ENCODE measurements at places on chromosomes 7 and 10.

DNA sequence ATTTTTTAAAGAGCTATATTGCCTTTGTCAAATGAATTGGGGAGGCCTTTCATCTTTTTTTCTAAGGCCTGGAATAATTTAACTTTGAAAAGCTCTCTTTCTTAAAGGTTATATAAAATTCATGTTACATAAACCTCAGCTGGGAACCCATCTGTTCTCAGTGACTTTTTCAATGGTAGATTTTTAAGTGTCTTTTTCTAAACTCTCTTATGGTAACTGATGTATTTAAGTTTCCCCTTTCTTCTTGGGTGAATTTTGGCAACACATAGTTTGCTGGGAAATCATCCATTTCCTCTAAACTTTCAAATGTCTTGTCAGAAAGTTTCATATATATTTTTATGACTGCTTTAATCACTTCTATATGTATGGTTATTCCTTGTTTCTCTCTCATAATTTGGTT is 362.2 kb upstream of the KLF6 start:
- no peak for DNase-seq

DNA sequence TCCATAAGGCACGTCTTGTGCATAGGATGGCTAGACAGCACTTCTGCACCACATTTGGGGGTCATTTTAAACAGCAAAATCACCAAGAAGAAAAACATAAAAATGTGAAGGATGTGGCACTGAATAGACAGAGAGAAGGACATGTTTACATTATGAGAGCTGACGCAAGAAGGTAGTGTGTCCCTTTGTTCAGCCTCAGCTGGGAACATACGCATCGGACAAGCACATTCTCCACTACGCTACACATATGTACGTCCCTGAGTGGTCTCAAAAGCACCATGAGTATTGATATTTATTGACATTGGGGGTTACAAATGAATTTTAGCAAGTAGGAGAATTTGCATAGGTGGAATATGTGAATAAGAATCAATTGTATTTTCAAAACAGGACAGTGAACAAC is 20.2 kb downstream of the DDC start:
- no peak for DNase-seq

DNA sequence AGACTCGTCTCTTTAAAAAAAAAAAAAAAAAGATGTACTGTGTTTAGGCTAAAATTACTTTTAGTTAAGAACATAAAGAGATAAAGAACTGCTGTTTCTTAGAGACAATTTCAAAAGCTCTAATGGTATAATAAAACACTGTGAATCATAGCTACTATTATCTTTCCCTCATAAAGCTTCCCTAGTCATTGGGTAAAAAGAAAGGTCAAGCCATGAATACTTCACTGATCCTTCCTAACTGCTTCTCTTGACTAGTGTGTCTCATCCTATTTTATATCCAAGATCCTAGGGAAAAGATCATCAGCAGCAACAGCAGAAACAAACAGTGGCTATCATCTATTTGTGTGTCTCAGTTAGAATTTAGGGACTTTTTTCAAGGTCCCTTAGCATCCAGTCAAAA is 10.5 kb downstream of the YME1L1 start:
- no peak for DNase-seq

DNA sequence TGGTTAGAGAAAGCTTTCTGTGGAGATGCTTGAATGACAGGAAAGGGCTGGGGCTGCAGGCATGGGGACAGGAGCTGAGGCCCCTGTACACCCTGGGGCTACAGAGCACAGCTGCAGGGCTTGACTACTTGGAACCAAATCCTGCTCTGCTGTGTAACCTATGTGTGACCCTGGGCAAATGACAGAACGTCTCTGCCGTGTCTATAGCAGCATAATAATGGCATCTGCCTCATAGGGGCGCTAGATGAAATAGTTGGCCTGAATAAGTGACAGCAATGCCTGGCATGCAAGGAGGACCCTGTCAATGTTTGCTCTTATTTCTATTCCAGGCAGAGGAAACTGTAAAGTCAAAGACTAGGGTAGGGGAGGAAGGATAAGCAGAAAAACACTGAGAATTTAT is 254.0 kb downstream of the USP6NL start:
- DNase-seq, result no peak

- DNase-seq, result no peak
Observed at GRCh38 chr10:49118430-49119074, 3.2 kb upstream of the VSTM4 start.

- no peak for DNase-seq
Observed at GRCh38 chr10:4804465-4804864, 21.5 kb upstream of the AKR1E2 start.

GRCh38 chr10:72234560-72235095 is 18.6 kb upstream of the ASCC1 start:
- DNase-seq, result no peak

Measured in T-helper 9 cell (primary cell).